ENCODE measurements at places on chromosomes 16 and 17.

DNA sequence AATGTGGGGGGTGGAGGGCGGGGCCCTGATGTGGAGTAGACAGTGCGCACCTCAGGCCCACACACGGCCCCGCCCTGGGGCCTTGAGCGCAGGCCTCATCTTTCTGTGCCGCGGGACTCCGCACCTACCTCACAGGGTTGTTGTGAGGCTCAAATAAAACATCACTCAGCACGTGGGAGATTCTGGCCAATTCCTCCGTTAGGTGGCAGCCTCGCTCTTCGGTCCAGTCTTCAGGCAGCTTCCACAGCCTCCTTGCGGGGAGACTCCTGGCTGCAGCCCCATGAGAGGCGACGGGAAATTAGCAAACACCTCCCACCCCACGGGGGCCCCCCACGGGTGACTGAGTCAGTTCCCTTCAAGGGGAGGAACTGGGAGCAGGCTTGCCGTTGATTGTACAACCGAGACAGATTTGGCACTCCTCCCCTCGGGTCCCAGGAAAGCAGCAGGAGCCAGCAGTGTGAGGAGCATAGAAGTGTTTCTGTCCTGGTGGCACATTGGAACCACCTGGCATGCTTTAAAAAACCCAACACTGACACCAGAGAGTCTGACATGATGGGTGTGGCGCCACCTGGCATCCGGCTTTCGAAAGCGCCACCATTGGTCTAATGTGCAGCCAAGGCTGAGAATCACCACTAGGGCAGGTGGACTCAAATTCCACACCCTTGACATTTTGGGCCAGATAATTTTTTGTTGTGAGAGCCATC is 7.6 kb downstream of the MRM1 start:
- DNase-seq = no peak

- no peak for DNase-seq
Measured at GRCh38 chr16:23679274-23679985, 741 bp downstream of the PLK1 start.

DNA sequence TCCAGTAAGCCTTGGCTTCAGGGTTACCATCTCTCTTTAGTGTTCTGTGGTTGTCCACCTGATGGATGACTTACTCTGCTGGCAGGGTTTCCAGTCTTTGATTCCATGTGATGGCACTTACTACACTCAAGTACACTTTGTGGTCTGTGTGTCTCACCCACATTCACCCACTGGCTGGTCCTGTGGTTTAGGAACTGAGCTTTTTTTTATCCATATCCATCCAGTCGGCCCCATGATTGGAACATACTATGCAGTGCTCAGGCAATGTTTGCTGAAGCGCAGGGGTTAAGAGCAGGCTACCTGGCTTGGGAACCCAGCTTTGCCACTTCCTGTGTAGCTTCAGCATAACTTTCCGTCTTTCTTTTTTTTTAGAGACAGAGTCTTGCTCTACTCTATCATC is 2.8 kb upstream of the FUS start:
- DNase-seq = peak; percentile 26

DNA sequence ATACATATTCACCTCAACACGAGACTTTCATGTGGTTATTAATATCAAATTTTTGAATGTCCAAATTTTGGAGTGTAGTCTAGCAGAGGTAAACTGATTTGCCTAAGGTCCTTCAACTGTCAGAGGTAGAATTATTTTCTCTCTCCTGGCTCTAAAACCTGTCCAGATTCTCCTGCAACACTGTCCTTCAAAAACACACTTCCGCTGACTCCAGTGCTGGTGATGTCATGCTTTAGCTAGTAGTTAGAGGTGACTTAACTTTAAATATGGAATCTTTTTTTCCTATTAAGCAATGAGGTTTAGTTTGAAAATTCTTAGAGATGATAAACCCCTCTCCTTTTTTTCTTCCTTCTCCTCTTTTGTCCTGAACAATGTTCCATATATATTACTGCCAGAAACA is 10.8 kb upstream of the CBLN1 start:
- no peak for DNase-seq

- DNase-seq = no peak
Measured at GRCh38 chr17:53193044-53193443, 629.7 kb upstream of the KIF2B start.

DNA sequence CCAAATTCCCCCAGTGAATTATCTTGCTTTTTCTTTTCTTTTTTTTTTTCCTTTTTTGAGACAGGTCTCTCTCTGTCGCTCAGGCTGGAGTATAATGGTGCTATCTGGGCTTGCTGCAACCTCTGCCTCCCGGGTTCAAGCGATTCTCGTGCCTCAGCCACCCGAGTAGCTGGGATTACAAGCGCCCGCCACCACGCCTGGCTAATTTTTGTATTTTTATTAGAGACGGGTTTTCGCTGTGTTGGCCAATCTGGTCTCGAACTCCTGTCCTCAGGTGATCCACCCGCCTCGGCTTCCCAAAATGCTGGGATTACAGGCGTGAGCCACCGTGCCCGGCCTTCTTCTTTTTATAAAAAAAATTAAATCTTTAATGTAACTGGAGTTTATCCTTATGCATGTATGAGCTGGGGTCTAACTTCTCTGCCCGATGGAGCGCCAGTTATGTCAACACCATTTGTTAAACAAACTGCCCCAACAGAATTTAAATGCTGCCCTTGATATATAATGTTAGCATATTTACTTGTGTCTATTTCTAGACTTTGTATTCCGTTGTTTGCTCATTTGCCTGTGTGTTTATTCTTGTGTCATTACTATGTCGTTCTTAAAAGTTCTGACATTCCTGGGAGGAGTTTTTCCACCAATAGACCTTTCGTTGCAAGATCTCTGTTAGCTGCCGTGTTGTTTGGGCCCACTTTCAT is 535 bp upstream of the AURKB start:
- DNase-seq = no peak

DNA sequence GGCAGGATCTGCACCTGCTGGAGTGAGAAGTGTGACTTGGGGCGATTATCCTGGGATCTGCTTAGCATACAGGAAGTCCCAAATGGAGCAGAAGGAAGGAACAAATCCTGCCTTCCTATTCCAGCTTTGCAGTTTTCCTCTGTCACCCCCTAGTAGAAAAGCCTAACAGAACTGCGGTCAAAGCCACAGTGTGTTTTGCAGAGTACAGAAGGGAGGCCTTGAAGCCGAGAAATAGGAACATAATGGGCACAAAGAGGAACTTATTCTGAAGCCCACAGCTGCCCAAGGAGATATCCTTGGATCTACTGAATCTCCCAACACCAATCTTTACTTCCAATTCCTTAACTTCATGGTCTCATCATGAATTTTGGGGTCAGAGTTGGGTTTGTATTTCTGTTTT is 8.5 kb downstream of the KRTAP1-5 start:
- DNase-seq = no peak

DNA sequence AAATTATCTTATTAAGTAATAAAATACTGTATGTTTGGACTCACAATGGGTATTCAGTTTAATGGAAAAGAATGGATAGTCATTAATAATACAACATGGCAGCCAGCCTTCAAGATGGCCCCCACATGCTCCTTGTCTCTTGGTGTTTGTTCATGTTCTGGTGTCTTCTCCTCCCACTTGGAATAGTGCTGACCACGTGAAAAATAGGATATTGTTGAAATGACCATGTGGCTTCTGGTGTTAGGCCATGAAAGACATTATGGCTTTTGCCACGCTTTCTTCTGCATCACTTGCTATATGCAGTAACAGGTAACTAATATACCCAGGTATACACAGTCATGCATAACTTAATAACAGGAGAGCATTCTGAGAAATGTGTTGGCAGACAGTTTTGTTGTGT is 341.0 kb downstream of the KCNJ2 start:
- no peak for DNase-seq

- no peak for DNase-seq
Measured at GRCh38 chr16:838741-839140, 38.2 kb upstream of the GNG13 start.

DNA sequence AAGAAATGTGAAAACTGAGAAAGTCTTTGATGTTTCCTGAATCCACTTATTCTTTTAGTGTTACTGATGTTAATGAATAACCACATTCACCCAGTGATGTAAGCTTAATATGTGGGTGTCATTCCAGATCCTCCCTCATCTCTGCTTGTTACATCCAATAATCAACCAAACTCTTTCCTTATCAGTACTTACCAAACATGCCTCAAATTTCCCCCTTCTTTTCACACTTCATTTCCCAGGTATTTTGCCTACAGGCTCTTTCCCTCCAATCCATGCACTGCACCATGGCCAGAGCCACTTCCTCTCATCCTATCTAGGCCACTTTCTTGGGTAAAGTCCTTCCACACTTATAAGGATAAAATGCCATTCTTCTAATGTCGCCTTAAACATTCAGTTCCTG is 451.5 kb downstream of the NPIPA7 start:
- DNase-seq = no peak

GRCh38 chr16:56888806-56889205 is 23.8 kb downstream of the SLC12A3 start:
- DNase-seq = no peak

GRCh38 chr16:101586-101985 is 23.6 kb downstream of the MPG start:
- no peak for DNase-seq

DNA sequence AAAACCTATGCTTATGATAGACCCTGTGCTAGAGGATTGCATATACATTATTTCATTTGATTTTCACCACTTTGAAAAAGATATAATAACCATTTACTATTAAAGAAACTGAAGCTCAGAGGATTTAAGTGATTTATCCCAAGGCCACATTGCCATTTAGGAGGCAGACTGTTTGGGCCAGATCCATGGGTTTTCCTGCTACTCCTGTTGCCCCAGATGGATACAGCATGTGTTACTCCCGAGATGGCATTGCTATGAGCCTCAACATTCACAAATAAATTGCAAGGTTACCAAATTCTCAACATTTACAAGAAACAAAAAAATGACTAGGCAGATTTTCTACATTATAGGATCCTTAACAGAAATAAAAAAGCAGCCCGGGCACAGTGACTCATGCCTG is 322.1 kb upstream of the SOX9 start:
- DNase-seq = no peak

DNA sequence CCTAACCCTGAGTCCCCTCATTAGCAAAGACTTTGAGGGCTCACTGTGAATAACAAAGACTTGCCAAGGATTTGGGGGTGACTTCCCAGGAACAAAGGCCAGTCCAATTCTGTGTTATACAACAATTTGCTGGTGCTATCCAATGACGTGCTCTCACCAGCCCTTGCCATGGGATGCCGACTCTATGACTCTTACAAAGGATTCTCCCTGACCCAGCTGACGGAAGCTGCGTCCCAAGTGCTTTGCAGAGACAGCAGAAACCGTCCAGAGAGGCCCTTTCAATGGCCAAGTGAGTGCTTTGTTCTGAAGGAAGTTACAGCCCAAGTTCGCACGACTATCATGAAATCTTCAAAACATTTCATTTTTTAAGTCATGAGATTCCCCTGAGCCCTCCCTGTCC is 345.3 kb upstream of the TNRC6C start:
- DNase-seq = no peak

All from activated naive CD4-positive, alpha-beta T cell treated with anti-CD3 and anti-CD28 coated beads, Interleukin-2, amount 50 U/mL, for 16 hours (primary cell).